ENCODE measurements at places on chromosomes 4 and X.

GRCh38 chrX:11532291-11533078, 133.2 kb downstream of the ARHGAP6 start:
- DNase-seq = no peak

GRCh38 chr4:17567271-17567670, 9.7 kb upstream of the LAP3 start:
- DNase-seq = no peak

- DNase-seq = no peak
Observed at GRCh38 chrX:20067709-20068561, 48.8 kb downstream of the MAP7D2 start.

DNA sequence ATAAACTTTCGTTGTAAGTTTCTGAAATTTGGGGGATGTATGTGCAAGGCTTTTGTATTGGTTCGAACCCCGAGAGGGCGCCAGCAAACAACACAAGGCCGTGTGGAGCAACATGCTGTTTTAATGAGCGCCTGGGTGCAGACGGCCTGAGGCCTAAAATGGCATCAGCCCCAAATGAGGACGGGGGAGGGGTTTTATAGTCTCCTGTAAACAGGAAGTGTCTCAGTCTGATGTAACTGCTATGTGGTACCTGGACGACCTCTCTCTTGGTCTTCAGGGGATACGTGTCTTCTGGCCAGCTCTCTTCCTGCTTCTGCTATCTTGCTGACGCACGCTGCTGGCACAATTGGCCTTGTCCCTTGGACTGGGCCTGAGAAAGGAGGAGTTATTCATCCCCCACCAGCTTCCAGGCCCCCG, 1348.0 kb downstream of the ADGRL3 start:
- DNase-seq = no peak

DNA sequence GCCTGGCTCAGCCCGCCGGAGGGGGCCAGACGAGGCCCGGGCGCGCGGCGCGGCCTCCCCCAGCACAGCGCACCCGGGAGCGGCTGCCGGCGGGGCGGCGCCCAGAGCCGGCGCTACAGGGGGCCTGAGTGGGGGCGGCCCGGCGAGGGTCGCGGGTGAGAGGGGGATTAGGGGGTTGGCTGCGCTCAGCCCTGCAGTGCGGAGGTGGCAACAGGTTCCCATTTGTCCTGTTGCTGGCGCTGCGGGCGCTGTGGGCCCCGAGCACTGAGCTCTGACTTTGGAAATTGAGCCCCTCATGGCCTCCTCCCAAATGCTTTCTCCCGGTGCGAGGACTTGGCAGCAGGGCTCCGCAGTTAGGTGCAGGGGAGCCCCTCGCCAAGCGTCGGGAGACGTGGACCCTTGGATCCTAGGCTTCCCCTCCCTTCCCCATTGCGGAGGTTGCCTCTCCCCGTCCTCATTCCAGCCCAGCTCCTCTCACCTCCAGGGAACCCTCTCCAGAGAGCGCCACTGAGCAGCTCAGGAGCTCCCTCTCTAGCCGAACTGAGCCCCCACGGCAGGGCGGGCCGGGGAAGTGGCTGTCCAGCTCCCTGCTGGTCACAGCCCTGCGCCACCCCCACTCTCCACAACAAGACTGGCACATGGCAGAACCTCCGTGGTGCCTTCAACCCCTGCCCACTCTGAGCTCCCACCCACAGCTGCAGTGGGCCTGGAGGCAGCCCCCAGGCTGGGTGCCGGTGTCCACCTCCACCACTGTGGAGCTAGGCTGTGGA, 2.5 kb upstream of the DUSP9 start:
- DNase-seq = no peak

- DNase-seq = no peak
Observed at GRCh38 chrX:141669689-141670088, 28.9 kb downstream of the SPANXD start.

DNA sequence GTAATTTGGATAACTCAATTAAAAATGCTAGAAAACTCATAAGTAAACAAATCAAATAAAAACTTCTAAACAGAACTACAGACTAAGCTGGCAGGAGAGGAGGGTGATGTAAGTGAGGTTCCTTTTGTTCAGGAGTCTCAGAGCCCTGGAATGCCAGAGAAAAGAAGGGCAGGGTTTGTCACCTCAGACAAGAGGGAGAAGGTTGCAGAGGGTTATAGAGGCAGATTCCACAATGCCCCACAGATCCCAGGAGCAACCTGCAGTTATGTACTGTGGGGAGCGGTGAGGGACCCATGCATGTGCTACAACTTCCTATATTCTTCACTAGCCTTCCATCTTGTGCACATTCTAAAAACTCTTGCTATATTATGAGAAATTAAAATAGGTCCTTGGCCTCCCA, 129.7 kb downstream of the CFAP299 start:
- DNase-seq = no peak

GRCh38 chr4:14926368-14926767, 75.9 kb upstream of the CPEB2 start:
- DNase-seq = no peak

GRCh38 chr4:11625211-11625610, 196.5 kb upstream of the HS3ST1 start:
- no peak for DNase-seq

GRCh38 chr4:109547394-109547793, 12.7 kb upstream of the MCUB start:
- no peak for DNase-seq

DNA sequence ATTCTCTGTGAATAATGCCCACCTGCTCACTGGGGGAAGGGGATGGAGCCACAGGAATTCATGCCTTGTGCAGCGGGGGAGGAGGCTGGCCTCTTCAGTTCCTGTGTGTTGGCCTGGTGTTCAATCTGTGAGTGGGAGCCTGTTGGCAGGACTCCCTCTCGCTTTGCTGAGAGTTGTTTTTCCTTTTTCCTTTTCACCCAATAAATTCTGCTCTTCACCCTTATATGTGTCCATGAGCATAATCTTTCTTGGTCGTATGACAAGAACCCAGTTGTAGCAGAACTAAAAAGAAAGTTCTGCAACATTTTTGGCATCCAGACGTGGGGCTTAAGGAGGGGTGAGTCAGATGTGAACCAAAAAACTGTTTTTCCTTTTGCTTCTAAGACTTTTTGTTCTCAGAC, 235.2 kb upstream of the HDX start:
- DNase-seq = no peak

GRCh38 chrX:153642655-153643430, 4.2 kb upstream of the DUSP9 start:
- no peak for DNase-seq

- DNase-seq = no peak
Observed at GRCh38 chr4:66946761-66947160, 598.5 kb downstream of the CENPC start.

- DNase-seq = no peak
Observed at GRCh38 chrX:16436348-16437188, 213.4 kb upstream of the S100G start.

DNA sequence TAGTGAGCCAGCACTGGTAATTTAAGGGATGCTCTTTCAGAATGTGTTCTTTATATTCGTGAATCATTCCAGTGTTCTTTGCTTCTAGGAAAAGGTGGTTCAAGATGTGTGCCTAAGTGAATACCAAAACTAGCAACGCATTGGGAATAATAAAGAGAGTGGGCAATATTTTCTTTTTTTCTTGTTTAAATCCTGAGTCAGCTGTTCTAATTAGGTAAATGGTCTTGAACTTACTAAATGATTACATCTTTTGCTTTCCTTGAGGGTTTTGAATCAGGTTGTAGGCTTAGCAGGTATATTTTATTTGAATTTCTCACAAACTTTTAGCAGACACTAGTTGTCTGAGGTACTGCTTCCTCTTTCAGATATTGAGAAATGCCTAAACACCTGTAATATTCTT, 29.5 kb downstream of the ENPEP start:
- no peak for DNase-seq

DNA sequence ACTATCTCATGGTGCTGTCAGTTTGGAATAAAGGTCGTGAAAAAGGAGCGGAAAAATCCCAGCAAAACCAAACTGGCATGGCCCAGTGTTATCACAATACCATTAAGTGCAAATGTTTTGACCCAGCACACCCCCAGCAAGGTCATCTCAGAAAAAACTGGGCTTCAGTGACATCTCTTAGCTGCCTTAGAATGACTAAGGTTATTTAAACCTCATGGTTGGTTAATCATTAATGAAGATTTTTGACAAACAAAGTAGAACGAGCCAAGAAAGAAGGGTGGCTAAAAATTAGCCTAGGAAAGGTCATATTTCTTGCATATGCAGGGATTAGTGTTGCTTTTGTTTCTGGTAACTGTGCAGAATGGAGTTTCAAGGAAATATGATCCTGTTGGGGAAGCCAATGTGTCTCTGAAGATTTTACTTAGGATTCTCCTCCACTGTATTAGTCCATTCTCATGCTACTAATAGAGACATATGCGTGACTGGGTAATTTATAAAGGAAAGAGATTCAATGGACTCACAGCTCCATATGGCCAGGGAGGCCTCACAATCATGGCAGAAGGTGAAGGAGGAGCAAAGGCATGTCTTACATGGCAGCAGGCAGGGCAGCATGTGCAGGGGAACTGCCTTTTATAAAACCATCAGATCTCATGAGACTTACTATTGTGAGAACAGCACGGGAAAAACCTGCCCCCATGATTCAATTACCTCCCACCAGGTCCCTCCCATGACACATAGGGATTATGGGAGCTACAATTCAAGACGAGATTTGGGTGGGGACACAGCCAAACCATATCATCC, 83.5 kb downstream of the CHRNA9 start:
- no peak for DNase-seq

DNA sequence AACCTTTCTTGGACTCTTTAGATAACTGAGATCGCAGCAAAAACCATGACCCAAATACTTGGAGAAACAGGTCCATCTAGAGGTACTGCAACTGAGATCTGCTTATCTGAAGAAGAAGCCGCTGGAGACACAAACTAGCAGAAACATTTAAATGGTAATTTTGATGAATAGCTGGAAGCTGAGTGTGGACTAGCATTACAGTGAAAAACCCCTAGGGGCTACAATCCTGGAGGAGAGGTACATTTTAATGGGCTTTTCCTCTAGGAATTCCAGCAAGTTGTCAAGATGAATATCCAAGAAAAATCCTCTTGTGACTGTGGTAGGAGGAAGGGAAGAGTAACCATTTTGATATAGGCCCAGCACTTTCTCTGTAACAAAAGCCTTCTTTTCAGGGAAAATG, 592.5 kb upstream of the GRIA3 start:
- DNase-seq = no peak

Measured in cortex of kidney (tissue), 1 donor.